CD4-positive, alpha-beta T cell (primary cell): ENCODE measurements at places on chromosomes 11 and 22. TPM values are rescaled to one million over a fixed set of nuclear protein-coding genes. Genes with fewer than 3 reads are reported as not detected.

- no peaks in the 10 kb centered on the region for H3K27me3 ChIP-seq
- H3K4me1 ChIP-seq = peaks cover 4% of the 10 kb centered on the region
- DNase-seq = no peak
- no peaks in the 10 kb centered on the region for H3K36me3 ChIP-seq
Observed at GRCh38 chr11:48074425-48075181, 94.2 kb downstream of the PTPRJ start.

GRCh38 chr11:11532574-11532973 lies 89.2 kb downstream of the GALNT18 start:
- H3K27me3 ChIP-seq = no peaks in the 10 kb centered on the region
- no peak overlapping the region for H3K27ac ChIP-seq
- no peak overlapping the region for H3K4me3 ChIP-seq

DNA sequence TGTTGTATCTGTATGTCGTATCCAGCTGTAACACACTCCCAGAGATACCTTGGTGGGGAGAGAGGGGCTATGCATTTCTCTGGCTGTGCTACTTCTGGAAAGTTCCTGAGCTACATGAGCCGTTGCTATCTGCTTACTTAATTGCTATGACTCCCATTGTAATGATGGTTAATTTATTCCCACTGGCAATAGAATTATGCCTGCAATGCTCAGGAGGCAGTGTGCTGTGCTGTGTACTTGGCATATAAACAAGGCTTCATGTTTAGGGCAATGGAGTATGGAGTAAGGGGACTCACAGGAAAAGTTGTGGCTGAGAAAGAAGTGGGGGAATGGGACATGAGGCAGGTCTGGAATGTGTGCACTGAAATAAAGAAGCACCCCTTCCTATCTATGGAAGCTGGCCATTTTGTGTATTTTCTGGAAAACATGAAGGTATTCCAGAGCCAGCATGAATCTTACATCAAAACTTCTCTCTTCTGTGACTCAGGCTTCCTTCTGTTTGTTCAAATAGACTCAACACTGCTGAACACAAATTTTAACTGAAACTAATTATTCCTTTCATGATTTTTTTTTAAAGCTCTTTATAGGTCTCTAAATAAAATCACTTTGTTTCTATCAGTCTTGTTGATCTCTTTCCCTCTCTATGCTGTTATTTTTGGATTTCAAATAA lies 40.6 kb downstream of the CD44 start:
- peaks cover 72% of the 10 kb centered on the region for H3K4me1 ChIP-seq
- H3K27ac ChIP-seq = peak overlapping the region; percentile 63
- peaks cover 82% of the 10 kb centered on the region for H3K36me3 ChIP-seq

- no peaks in the 10 kb centered on the region for H3K36me3 ChIP-seq
- H3K27ac ChIP-seq = no peak overlapping the region
- H3K4me3 ChIP-seq = no peak overlapping the region
- no peak for DNase-seq
Observed at GRCh38 chr11:12890476-12890875, 118.6 kb upstream of the RASSF10 start.

- H3K4me3 ChIP-seq = no peak overlapping the region
- no peaks in the 10 kb centered on the region for H3K4me1 ChIP-seq
- DNase-seq = no peak
- no peaks in the 10 kb centered on the region for H3K36me3 ChIP-seq
- no peak overlapping the region for H3K27ac ChIP-seq
- H3K27me3 ChIP-seq = no peaks in the 10 kb centered on the region
Observed at GRCh38 chr11:87425943-87426342, 388.2 kb downstream of the TMEM135 start.

MMP12 gene
- not detected for total RNA-seq

SPINDOC gene
- 4.0 TPM for total RNA-seq

RFPL3 gene
- not detected for total RNA-seq

HDAC10 gene
- 87.3 TPM for total RNA-seq
